H1 (cell line): ENCODE measurements at places on chromosomes 5 and 9. TPM values are rescaled to one million over a fixed set of nuclear protein-coding genes. Genes with fewer than 3 reads are reported as not detected.

- no peak for DNase-seq
Observed at GRCh38 chr5:166377756-166378155, 1913.7 kb upstream of the WWC1 start.

- DNase-seq: peak; percentile 63
Observed at GRCh38 chr9:133759146-133759900, 21.2 kb upstream of the SARDH start.

GRCh38 chr5:91388362-91388761 is 5.2 kb upstream of the ARRDC3 start:
- no peak for DNase-seq

- DNase-seq: no peak
Observed at GRCh38 chr5:77425420-77425819, 66.7 kb downstream of the WDR41 start.

GRCh38 chr5:53373451-53374158 is 106.8 kb upstream of the FST start:
- no peak for DNase-seq

DNA sequence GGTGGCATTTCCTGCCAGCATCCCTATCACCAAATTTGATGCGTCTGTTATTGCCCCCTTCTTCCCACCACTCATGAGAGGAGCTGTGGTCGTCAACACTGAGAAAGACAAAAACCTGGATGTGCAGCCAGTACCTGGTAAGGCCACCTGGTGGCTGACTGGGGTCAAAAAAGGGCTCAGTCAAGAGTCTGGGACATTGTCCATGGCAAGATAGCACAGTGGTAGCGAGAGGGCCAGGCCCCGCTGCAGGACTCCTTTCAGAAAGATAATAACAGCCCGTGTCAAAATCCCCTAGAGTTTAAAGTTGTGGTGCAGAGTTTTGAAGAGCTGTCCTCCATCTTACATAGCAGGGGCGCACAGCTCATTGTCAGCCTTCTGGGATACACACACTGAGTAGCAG is 40.8 kb downstream of the CSF1R start:
- no peak for DNase-seq

DNA sequence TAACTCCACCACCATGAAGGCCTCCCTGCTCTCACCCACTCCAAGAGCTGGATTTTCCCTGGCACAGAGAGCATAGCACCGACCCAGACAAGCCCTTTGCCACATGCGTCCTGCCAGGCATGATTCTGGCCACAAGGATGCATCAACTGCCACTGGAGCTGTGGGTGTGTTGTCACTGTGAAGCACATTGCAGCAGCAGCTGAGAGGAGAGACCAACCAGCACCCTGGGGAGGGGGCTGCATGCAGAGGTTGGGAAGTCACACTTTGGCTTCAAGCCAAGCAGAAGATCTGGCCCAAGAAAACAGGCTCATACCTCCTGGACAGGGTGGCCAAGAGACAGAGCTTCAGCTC is 22.6 kb upstream of the PTGES start:
- DNase-seq: no peak

GRCh38 chr5:87645224-87645623 is 232.5 kb upstream of the CCNH start:
- no peak for DNase-seq

DNA sequence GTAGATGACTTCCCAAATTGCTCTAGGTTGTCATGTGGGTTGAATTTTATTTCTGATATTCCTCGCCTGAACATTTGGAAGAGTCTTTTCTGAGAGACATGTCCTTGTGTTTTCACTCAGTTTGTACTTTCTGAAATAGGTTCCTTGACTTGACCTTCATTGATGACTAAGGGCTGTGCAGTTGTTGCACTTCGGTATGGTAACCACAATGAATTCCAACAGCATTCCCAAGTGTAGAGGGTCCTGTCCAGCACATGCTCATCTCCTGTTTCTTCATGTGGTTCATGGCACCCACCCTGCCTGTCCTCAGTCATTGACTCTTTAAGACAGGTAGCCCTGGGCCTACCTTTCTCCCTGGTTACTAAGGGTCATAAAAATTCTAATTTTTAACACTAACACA is 527.8 kb downstream of the MTRR start:
- no peak for DNase-seq

DNA sequence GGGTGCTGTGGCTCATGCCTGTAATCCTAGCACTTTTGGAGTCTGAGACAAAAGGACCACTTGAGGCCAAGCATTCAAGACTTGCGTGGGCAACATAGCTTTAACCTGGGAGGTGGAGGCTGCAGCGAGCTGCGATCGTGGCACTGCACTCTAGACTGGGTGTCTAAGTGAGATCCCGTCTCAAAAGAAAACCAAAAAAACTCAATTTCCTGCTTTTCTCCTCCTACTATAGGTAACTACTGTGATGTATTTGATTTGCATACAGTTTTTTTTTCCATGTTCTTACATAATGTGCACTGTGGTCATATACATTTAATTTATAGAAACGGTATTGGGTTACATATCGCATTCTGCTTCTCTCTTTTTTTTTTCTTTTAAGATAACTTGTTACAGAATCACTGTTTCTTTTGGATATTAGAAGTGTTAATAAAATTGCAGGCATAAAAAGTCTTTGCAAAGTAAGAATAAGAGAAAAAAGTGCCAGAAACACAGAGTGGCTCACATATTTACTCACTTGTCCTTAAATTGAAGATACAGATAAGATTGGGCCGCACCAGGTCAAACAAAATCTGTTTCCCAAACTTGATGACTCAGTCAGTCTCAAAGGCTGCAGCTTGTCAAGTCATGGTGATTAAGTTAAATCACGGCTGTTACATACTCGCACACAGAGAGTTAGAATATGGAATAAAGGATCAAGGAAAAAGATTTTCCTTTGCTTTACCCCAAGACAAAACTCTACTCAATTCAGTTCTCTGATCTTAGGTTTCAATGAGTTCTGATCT is 2.0 kb upstream of the PTGR1 start:
- DNase-seq: no peak

GRCh38 chr5:68369457-68370125 is 154.0 kb downstream of the PIK3R1 start:
- no peak for DNase-seq

DNA sequence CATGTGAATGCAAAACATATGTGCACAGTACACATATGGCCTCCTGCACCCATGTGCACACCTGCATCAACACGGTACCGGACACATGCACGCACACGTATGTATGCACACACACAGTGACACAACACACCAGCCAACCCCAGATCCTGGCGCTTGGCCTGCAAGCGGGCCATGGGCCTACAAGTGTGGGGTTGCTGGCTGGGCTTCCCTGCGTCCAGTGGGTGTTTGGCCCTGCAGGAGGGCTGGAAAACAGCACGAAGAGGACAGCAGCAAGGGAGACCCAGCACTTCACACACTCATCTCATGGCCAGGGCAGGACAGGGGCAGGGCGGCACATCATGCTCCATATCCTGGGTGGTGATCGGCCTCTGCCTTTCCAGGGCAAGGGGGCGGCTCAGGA is 77.7 kb downstream of the COL5A1 start:
- no peak for DNase-seq

DNA sequence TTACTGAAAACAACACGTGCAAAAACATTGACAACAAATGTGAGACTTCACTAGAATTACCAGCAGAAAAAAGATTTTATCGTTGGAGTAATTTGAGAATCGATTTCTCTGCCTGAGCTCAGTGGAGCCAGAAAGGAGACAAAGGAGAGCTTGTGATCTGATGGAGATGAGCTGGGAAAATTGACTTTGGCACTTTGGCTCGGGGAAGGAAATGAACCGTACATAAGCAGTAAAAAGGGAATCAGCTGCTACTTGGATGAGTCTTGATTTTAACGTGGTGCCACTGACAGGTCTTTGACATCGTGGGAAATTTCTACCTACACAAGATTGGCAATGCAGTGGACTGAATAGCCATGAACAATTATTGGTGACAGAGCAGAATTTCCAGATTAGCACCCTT is 244.7 kb upstream of the RPS23 start:
- DNase-seq: no peak

DNA sequence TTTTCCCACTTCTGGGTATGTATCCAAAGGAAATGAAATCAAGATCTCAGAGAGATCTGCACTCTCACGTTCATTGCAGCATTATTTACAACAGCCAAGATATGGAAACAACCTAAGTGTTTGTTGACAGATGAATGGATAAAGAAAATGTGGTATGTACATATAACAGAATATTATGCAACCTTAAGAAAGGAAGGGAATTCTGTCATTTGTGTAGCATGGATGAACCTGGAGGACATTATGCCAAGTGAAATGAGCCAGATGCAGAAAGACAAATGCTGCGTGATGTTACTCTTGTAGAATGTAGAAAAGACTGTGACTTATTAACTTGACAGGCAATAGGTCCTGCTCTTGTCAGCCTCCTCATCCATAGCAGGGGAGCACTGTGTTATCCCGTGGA is 31.4 kb downstream of the PPARGC1B start:
- DNase-seq: no peak

TNFSF8 gene
- not detected in 2 replicates for total RNA-seq

DAPK1 gene
- total RNA-seq: 128 and 131 TPM in 2 replicates

SPATA9 gene
- not detected in 2 replicates for total RNA-seq

GZMA gene
- total RNA-seq: not detected in 2 replicates

FBP2 gene
- total RNA-seq: not detected in 2 replicates

SLC46A2 gene
- not detected in 2 replicates for total RNA-seq

DAB2 gene
- total RNA-seq: 4.9 and 5.0 TPM in 2 replicates

SLC36A3 gene
- total RNA-seq: not detected in 2 replicates

TAF1L gene
- total RNA-seq: not detected in 2 replicates
